ENCODE measurements at places on chromosomes 12 and 14.

GRCh38 chr12:9133216-9133916, 17.6 kb upstream of the A2M start:
- no peak for DNase-seq

DNA sequence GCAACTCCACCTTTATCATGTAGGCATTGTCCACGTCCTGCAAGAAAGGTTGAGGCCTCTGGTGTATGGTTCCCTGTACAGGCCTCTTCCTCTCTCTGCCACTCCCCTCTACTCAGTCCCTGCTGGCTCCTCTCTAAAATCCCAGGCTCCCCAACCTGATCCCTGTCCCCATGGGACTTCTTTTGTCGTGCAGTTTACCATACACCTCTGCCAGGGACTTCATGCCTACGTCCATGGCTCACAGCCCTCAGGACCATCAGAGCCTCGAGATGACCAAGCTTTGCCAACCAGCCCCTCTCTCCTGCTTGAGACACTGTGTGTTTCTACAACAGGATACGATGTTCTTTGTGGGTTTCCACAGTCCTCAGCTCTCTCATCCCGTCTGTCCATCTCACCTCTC, 2.9 kb downstream of the KRT2 start:
- no peak for DNase-seq

- DNase-seq, result no peak
Measured at GRCh38 chr12:113420996-113421595, 1.1 kb upstream of the SDSL start.

GRCh38 chr12:10069976-10070375, 28.8 kb downstream of the CLEC1A start:
- no peak for DNase-seq
